ENCODE measurements at places on chromosomes 16 and 17. TPM values are rescaled to one million over a fixed set of nuclear protein-coding genes. Genes with fewer than 3 reads are reported as not detected.
A peak's percentile ranks its signal among the peaks of the same experiment; 100 is the strongest.

Gene BRIP1
- total RNA-seq, result 1.0 TPM

DNA sequence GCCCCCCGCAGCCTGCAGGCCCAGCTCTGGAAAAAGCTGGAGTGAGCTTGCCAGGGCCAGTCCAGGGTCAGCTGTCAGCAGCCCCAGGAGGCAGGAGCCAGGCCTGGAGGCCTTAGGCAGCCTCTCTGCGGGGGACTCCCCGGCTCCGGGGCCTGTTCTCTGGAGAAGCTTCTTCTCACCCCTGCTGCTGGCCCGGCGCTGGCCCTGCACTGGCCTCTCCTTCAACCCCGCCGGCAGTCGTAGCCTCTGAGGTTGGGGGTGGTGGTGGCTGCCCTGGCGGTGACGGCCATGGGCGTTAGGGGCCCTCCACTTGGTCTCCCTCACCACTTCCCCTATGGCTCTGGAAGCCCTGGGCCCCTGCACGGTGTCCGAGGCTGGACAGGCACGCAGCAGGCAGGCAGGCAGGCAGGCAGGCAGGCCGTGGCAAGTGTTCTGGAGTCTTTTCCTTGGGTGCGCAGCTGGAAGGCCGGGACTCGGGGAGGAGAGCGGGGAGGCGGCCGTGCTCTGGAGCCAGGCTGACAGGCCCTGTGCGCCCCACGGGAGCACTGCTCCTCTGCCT, 2.1 kb downstream of the FOXF1 start:
- DNase-seq, result no peak

Gene CD300A
- total RNA-seq, result 7.2 TPM

Gene MSLN
- not detected for total RNA-seq

DNA sequence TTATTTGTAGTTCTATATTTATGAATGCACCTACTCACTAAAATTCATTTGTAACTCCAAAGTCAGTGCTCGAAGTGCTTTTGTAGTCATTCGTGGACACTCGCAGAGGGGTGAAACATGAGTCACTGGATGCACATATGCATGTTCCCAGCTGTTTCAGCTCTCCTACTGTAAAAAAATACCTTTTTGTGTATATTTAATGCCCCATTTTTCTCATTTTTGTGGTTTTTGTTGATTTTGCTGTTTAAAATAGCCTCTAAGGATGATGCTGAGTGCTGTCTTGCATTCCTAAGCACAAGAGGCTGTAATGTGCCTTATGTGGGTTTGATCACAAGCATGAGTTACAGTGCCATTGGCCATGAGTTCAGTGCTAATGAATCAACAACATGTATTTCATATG, 30.6 kb downstream of the CENPV start:
- no peak for DNase-seq

GRCh38 chr16:54112451-54113206, 174.0 kb downstream of the IRX3 start:
- DNase-seq, result no peak

DNA sequence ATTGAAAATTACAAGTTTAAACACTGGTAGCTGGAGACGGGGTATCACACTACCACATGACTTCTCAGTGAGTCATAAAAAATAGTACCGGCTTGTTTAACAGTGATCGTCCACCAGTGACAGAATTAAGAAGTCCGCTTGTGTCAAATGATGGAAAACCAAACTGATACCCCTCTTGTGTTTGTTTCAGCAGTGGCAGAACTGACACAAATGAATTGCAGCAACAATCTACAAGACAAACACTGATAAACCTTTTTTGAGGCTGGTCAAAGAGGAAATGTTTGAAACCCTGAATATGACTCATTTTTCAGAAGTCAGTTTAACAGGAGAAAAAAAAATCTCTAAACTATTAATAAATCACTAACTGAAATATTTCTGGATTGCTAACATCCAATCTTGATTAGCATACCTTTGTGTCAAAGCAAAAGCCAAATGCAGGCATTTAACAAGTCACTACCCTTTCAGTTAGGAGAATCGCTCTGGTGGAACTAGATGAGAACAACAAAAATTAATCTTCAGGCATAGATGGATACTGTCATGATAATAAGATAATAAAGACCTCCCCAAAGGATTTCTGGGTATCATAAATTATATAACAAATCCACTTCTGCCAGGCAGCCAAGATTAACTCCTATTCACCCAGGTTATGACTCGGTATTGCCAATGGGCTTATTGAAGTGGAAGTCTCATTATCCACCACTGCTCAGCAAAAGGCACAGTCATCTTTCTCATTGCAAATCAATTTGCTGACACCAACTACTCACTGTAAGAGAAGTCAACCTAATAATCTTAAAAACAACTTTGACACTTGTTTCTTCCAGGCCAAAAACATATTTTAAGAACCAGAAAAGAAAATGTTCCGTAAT, 20.8 kb downstream of the DCUN1D3 start:
- no peak for DNase-seq

GRCh38 chr16:74446866-74447265, 25.6 kb upstream of the CLEC18B start:
- no peak for DNase-seq

DNA sequence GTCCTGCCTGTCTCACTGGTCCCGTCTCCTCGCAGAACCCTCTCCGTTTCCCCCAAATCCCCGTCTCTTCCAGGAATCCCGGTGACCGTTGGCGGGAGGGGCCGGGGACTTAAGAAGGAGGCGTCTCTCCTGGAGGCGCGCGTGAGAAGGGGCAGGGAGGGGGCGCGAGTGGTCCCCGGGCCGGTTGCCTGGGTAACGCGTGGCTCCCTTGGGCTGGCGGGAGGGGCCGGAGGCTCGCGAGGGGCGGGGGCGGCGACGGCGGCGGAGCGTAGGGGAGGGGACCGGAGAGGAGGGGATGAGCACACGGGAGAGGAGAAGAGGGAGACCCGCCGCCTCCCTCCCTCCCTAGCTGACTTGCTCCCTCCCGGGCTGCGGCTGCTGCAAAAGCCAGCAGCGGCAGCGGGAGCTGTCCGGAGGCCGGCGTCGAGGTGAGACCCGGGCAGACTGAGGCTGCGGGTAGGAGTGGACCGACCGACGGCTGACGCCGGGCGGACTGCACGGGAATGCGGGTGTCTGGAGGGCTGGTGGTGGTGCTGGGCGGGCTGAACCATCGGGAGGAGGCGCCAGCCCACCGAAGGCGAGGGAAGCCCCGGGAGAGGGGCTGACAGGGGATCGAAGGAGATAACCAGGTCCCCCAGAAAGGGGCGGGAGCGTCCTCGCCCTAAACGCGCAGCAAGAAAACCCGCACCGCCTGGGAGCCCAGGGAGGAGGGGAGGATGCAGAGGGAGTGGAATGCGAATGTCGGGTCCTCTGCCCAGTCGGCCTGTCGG, at the start of gene PRRT2:
Gene PRRT2, plus strand, starts transcription at position 298 of the 770 bp plus-strand sequence. CDS start 862 bp downstream, outside the sequence.
- peak; percentile 93 for DNase-seq

Gene CD300LB
- total RNA-seq, result 0.55 TPM

GRCh38 chr17:71870546-71870862, 250.3 kb upstream of the SOX9 start:
- no peak for DNase-seq

GRCh38 chr17:66076546-66077190, 115.3 kb downstream of the CEP112 start:
- no peak for DNase-seq

DNA sequence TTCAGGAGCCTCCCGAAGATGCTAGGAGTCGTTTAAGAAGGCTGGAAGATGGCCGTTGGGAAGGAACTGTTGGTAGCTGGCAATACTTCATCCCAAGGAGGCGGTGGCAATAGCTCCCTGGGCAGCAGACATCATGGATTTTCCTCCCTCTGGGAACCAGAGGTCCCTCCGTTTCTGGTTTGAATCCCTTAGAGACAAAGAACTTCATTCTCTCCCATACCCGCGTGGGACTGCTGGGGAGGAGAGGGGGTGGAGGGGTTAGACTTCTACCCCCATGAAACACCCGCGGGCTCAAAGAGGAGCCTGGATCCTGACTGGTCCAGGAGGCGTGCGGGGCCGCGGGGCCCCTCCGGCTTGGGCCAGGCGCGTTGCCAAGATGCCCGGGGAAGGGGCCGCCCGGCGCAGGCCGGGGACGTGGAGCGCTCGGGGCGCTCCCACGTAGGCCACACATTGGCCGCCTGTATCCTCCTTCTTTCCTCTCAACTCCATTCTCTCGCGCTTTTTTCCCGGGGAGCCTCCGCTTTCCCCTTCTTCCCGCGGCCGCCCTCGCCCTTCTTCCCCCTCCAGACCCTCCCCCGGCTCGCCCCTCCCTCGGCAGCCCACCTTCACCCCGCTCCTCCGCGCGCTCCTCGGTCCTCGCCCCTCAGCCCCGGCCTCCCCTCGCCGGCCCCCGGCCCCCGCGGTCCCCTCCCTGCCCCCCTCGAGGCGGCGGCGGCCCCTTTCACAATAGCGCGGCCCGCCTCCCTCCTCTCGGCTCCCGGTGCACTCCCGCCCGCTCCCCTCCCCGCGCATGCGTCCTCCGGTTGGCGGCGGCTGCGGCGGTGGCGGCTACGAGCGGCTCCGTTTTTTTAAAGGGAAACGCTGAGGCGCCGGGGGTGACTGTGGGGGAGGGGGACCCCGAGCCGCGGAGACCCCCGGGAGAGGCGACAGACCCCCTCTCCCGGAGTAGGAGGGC, at the start of gene MSL1:
Gene MSL1, plus strand, starts transcription at position 791 of the 955 bp plus-strand sequence. CDS start 642 bp downstream, outside the sequence.
- DNase-seq, result peak; percentile 98

Gene SLC16A3
- 14.9 TPM for total RNA-seq

DNA sequence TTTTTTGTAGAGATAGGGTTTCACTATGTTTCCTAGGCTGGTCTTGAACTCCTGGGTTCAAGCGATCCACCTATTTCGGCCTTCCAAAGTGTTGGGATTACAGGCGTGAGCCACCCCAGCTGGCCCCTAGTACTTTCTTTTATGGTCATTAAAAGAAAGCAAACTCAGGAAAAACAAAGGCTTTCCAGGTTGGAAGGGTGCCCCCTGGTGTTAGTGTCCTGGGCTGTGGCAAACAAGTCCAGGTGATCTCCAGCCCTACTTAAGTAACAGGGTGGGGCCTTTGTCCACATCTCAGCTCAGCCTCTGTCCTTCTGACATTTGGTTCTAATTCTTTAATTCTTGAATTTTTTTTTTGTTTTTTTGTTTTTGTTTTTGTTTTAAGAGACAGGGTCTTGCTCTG, 6.9 kb downstream of the IGFBP4 start:
- no peak for DNase-seq

- DNase-seq, result no peak
These were observed 14.8 kb downstream of the RFWD3 start for GRCh38 chr16:74651841-74652240.

All from lower leg skin (tissue), 4 donors.